Progenitor cell of endocrine pancreas (in vitro differentiated cells): ENCODE measurements at places on chromosomes 3 and 15. TPM values are rescaled to one million over a fixed set of nuclear protein-coding genes. Genes with fewer than 3 reads are reported as not detected.

DNA sequence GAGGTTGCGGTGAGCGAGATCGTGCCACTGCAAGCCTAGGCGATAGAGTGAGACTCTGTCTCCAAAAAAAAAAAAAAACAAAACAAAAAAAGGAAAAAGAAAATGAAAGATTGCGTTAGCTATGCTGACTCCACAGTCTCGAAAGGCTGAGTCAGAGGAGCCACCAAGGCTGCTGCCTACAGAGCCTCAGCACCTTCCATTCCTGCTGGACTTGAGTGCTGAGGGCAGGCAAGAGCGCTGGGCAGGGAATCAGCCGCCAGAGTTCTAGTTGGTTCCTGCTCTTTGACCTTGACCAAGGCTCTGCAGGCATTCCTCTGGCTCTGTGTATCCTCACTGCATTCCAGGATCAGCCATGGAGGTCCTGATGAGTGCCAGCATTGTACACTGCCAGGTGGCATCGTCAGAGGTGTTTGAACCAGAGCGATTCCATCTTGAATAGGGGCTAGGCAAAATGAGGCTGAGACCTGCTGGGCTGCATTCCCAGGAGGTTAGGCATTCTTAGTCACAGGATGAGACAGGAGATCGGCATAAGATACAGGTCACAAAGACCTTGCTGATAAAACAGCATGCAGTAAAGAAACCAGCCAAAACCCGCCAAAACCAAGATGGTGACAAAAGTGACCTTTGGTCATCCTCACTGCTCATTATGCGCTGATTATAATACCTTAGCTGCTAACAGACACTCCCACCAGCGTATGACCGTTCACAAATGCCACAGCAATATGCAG lies 5.9 kb downstream of the MESP2 start:
- DNase-seq, result no peak

DNA sequence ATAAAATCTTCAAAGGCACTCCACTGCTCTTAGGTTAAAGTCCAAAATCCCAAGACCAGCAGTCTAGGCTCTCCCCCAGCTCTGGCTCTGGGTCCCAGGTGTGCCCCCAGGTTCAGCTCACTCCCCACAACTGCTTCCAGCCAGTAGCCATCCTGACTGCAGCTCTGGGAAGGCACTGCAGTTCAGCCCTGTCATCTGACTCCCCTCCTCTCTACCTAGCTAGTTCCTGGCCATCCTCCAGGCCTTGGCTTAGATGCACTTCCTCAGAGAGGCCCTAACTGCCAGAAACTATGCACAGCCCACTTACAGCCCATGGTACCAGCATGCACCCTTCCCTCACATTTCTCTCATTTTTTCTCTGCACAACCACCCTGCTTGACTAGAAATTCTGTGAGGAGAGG lies 25.5 kb downstream of the TBC1D2B start:
- DNase-seq, result no peak

- DNase-seq, result no peak
Measured at GRCh38 chr3:154795582-154795981, 284.5 kb upstream of the MME start.

- no peak for DNase-seq
Measured at GRCh38 chr3:69097407-69098086, 12.8 kb downstream of the ARL6IP5 start.

Gene KCNMB2
- 0.40 TPM in 1 of 2 replicates, not detected in the other for total RNA-seq

Gene CPNE4
- 4.6 and 5.5 TPM in 2 replicates for total RNA-seq
